ENCODE measurements at places on chromosomes 2 and 18.
A peak's percentile ranks its signal among the peaks of the same experiment; 100 is the strongest.

DNA sequence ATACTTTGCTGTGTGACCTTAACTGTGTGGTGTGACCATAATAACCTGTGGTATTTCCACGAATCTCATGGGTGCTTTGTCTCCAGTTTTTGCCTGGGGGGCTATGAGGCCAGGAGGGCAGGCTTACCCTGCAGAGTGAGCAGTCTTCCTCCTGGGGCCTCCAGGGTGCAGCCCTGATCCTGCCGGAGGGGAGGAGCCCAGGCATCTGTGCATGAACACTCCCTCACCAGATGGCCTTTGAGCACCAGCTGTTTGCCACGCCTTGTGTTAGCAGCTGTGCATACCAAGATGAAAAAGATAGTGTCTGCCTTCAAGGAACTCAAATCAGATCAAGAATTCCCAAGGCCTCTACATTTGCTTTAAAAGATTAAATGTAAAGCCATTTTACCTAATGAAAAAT lies 75.0 kb upstream of the RBM44 start:
- no peak for DNase-seq

- no peak for DNase-seq
These were observed 117.7 kb downstream of the B3GNT2 start for GRCh38 chr2:62313449-62314227.

DNA sequence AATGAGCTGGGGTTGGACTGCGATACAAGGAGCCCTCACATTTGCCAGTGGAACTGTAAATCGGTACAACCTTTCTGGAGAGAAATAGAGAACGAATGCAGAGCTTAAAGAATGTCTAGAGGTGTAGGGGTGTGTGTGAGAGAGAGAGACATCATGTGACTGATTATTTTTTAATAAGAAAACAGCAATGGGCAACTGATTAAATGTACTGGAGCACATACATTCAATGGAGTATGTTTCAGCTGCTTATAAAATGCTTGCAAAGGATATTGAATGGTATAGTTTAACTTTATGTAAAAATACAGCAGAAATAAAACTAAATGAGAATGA lies 391 bp upstream of the TMEM17 start:
- no peak for DNase-seq

- no peak for DNase-seq
These were observed 558 bp downstream of the DNAJC10 start for GRCh38 chr2:182716650-182716979.

- DNase-seq, result no peak
These were observed 15.6 kb downstream of the SATB2 start for GRCh38 chr2:199442173-199442572.

GRCh38 chr18:27608742-27609141 lies 423.6 kb upstream of the CHST9 start:
- no peak for DNase-seq

GRCh38 chr2:118307864-118308263 lies 219.6 kb downstream of the INSIG2 start:
- no peak for DNase-seq

DNA sequence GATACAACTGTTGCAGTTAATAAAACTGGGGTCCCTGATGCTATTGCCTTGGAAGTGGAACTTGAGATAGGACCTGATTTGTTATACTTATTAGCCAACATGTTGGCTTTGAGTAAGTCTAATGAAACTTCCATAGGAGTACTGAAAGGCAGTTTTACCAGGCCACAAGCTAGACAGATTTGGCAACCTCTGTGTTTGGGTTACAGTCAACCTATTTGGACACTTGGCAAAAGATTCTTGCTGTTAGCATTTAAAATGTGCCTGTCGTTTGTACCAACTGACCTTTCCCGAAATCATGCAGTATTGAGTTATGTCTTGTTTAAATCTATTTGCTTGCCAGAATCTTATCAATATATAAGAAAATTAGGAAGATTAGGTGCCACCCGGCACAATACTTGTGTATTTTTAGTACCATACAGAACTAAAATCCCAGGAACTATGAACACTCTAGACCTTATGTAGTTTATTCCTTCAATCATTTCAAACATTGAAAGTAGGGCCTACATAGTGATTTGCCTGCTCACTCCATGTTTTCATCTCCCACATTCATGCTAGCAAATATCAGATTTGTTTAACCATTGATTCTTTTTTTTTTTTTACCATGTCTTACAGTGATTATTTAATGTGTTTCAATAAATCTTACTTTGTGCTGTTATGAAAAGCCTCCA lies 35.5 kb upstream of the UPP2 start:
- no peak for DNase-seq

DNA sequence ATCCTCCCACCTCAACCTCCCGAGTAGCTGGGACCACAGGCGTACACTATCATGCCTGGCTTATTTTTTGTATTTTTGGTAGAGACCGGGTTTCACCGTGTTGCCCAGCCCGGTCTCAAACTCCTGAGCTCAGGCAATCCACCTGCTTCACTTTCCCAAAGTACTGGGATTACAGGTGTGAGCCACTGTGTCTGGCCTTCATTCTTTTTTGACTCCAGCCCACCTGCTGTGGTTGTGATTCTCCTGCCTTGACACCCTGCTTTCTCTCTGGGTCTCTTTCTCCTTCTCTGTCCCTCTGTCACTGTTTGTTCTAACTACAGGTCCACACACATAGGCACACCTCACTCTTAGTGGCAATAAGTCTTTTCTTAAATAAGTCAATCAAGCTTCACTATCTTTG lies 85.3 kb downstream of the FTCDNL1 start:
- no peak for DNase-seq

- DNase-seq, result no peak
These were observed 378.8 kb downstream of the SLC4A3 start for GRCh38 chr2:220006152-220006621.

GRCh38 chr2:43676322-43677050 lies at the start of gene C1GALT1C1L:
Gene C1GALT1C1L, minus strand, starts transcription at chr2:43676429. Its CDS starts 107 bp downstream, at chr2:43676322.
- DNase-seq, result peak; percentile 57

DNA sequence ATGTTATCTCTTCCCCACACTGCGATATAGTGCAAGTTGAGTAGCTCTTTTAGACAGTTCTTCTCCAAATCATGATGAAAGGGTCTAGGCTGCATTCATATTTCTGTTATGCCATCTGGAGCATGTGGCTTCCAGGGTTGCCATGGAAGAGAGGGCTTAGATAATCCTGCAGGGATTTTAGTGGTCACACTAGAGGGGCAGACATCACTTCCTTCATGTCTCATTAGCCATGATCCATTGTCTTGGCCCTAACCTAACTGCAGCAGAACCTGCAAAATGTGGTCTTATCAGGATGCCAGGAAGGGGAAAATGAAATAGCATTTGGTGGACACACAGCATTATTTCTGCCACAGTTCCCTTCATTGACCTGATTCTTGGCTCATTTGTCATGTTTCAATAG lies 83.1 kb downstream of the ADAM23 start:
- DNase-seq, result no peak

DNA sequence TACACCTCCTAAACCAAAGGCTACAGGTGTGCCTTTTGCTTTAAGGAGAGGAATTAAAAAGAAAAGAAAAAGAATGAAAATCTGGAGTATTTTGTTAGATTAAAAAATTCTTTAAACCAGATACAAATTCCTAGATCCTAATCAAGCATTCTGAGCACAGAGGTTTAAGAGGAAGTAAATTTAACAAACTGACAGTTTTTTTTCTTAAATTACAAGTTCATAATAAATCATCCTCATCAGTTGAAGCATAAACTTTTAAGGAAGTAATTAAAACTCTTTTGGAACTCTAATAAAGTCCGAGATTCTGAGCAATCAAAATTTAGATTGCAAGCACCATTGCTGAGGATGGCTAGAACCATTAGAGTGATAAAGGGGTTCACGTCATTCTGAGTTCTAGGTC lies 75.1 kb downstream of the POLE4 start:
- no peak for DNase-seq

GRCh38 chr2:227335713-227336112 lies 10.7 kb downstream of the MFF start:
- DNase-seq, result no peak

GRCh38 chr2:219422952-219423534 lies 4.9 kb downstream of the DES start:
- DNase-seq, result no peak

- DNase-seq, result no peak
These were observed 90.2 kb downstream of the ARMC9 start for GRCh38 chr2:231288590-231288989.

DNA sequence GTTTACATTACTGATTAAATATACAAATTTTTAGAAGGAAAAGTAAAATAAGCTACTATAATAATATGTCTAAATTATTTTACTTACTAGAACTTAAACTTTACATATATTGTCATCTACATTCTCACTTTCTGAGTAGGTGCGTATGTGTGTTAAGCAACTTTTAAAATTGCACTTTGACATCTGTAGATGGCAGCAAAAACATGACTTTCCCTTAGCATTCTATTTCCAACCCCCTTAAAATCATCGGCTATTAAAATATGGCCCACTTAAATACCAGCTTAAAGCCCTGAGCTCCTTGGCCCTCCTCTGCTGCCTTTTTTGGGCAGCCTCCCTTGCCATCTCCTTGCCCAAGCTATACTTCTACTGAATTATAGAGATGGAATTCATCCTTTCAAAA lies 78.0 kb downstream of the UPP2 start:
- no peak for DNase-seq

GRCh38 chr2:175976391-175977157 lies 25.5 kb downstream of the LNPK start:
- no peak for DNase-seq

GRCh38 chr18:57833441-57834101 lies 30.5 kb upstream of the ATP8B1 start:
- no peak for DNase-seq

DNA sequence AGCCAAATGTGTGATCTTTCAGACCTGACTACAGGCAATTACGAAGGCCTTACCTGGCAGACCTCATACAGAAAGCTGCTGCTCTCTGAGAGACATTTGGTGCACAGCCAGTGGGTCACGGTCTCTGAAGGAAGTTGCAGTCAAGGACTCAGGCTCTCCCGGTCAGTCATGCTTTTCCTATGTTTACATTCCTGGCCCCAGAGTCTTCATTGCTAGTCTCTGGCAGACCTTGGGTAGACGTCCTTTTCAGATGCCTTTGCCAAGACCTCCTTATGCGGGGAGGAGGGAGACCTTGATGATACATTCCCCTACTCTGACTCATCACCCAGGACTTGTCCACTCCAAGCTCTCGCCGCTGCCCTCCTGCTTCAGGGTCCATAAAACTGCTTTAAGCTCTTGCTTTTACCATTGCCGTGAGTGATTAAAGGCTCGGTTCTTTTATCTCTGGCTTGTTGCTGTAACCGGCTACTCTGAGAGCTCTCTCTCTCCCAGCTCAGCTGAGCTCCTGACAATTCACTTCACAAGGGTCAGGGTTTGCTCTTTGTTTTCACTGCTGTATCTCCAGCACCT lies 62.0 kb upstream of the SLC35F5 start:
- DNase-seq, result peak; percentile 81

GRCh38 chr2:119180892-119181291 lies 22.3 kb upstream of the C1QL2 start:
- DNase-seq, result no peak

DNA sequence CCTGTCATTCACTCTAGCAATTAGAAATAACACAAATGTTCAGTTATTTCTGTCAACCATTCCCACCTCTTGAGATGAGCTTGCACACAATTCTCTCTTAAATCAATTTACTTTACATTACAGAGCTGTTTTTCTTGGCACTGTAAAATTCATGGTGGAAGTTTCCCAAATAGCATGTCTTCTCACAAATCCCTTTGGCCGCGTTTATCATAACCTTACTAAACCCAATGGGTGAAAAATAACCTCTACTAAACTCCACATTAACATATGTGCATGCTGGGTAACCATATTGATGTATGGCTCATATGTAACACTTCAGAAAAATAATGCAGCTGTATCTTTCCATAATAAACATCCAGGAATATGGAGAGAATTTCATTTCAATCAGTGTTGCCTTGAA lies 75.5 kb upstream of the SULT1C3 start:
- DNase-seq, result no peak

- no peak for DNase-seq
These were observed 1.1 kb downstream of the CASP8 start for GRCh38 chr2:201261471-201261870.

- no peak for DNase-seq
These were observed 308.1 kb upstream of the CHST9 start for GRCh38 chr18:27493182-27493581.

DNA sequence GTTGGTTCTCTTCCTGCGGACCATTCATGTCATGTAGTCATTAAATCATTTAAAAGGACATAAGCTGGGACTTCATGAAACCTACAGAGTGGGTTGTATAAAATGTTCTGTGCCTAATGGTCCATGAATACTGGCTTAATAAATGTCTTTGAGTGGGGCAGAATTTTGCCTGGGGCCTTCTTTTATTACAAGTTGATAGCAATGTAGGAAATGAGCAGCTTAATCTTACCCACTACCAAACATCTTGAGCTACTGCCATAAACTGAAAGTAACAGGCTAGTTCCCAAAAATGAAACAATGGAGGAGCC lies 130.9 kb downstream of the TMEM17 start:
- no peak for DNase-seq

DNA sequence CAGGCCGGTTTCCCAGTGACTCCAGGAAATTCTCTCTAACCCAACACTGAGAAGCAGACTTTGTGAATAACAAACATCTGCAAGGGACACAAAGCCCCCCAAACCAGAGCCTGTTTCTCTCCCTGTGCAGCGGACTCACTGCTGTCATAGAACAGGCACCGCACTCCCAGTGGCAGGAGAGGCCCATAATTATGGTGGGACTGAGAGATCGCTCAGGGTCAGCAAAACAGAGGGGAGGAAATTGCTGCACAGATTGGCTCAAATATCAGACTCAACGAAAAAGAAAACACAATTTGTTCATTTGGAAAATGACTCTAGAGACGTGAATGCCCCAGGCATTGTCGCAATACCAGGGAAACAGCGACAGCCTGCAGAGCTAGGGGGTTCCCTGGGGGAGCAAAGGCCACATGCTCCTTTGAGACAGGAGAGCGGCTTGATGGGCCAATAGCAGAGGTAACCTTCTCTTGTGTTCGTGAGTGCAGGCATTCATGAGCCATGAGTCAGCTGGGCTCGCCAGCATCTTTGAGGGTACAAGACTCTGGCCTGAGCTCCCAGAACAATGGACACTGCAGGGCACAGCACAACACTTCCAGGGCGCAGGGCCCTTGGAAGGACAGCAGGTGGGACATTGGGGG lies 143.3 kb upstream of the KLHL29 start:
- no peak for DNase-seq

- DNase-seq, result no peak
These were observed 116.6 kb downstream of the SRBD1 start for GRCh38 chr2:45494275-45494977.

- no peak for DNase-seq
These were observed 166.0 kb downstream of the ARL4C start for GRCh38 chr2:234330902-234331301.

GRCh38 chr18:58177896-58178470 lies 134.0 kb downstream of the NEDD4L start:
- DNase-seq, result no peak

DNA sequence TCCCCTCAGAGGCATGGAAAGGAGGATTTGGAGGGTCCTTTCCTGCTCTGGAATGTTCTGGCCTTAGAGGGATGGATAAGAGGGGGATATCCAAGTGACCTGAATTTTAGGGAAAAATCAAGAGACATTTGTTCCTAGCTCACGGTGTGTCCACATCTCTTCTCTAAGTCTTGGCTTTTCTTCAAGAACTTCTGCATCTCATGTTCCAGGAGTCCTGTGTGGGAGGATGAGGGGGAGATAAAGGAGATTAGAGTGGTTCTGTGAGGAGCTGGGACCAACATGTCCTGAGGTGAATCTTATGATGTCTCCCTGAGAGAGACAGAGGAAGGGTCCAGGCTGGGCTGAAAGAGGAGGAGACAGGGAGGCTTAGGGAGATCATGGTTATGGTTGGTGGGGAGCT lies 11.7 kb downstream of the EMX1 start:
- no peak for DNase-seq
